RCC 7860 (cell line): ENCODE measurements at places on chromosomes 11 and 22.

DNA sequence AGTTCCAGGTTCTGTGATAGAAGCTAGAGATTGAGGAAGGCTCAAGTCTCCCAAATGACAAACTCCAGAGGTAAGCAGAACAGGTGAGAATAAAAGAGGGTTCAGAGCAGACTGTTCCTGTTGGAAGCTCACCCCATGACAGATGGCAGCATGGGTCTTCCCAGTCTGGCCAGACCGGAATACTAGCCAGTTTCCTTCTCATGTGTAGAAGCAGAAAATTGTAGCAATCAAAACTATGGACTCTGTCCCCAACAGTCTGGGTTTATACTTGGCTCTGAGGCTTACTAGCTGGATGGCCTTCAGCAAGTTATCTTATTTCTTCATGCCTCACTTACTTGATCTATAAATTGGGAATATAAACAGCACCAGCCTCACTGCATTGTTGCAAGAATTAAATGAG is 494.8 kb downstream of the MN1 start:
- DNase-seq: no peak

DNA sequence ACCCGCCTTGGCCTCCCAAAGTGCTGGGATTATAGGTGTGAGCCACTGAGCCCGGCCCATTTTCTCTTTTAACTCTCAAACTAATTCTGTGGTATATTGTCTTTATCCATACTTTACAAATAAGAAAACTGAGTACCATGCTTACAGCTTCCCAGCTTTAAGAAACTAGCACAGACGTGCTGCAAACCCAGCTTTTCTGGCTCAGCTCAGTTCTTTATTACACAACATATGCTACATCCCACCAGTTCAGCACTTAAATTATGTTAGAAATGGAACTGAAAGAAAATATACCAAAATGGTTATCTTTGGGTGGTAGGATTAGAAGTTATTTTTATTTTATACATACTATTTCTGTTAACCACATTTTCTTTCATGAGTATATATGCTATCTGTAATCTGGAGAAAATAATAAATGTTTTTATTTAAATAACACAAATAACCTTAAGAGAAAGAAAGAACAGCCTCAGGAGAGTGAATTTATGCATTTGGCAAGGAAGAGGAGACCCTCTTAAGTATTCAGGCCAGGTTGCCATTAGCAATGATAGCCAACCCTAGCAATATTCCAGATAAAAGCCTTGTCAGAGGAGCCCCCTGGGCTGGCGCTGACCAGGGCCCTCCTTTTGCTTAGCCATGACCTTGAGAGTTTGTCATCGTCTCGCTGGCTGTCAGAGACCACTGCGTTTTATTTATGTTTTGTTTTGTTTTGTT is 33.8 kb downstream of the SLN start:
- DNase-seq: no peak

- no peak for DNase-seq
Observed at GRCh38 chr11:69841859-69842698, 22.9 kb upstream of the FGF3 start.

DNA sequence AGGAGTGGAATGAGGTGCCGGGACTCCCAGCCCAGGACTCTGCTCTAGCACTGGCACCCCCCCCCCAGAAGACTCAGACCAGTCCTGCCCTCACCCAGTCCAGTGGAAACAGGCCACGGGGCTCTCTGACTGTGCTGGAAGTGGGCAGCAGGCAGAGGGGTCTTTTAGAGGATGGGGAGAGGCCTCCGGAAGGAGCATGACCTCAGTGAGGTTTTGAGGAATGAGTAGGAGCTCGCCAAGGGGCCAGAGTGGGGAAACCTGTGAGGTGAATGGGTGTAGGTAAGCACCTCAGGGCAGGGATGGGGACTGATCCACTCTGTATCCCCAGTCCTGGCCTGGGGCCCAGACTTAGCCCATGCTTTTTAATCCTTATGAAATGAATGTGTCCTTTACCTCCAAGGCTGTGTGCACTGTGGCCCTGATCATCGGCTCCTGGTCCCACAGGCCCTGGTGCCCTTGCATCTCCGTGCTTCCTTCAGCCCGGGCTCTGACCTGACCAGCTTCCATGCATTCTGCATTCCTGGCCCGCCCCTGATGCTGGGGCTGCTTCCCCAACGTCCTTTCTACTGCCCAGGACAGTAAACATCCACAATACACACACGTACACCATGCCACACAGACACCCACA is 24.4 kb upstream of the RFPL3 start:
- DNase-seq: no peak

DNA sequence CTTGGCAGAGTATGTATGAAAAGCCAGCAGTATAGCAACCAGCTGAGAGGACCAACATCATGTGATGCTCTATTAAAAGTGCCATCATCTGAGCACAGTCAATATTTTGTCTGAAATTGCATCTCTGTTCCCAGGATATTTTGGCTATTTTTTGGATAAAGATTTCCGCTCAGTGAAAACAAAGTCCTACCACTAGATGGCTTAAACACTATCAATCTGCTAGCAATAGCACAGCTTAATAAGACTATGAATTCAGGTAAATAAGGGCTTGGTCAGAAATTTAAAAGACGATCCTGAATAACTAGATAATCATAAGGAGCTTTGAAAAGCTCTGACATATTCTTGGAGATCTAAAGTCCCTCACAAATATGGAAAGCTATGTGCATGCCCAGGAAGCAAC is 74.4 kb downstream of the MS4A13 start:
- no peak for DNase-seq

GRCh38 chr11:9274499-9275258 is 9.5 kb upstream of the DENND5A start:
- no peak for DNase-seq

- DNase-seq: no peak
Observed at GRCh38 chr11:46242041-46242951, 35.2 kb upstream of the CREB3L1 start.
